SK-N-DZ (cell line): ENCODE measurements at places on chromosomes 2 and 18.

DNA sequence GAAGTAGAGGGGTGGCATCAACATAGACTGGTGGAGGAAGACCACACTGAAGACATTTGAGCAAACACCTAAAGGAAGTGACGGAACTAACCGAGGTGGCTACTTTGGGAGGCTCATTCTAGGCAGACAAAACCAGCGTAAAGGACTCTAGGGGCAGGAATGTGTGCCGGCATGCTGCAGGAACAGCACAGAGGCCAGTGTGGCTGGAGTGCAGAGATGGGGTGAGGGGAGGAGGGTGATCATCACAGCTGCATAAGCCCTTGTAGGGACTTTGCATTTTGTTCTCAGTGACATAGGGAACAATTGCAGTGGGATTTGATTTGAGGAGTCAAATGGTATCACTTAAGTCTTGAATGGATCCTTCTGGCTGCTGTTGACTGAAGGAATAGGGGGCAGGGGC lies 253.5 kb downstream of the NCKAP5 start:
- no peak for DNase-seq

- no peak for DNase-seq
Observed at GRCh38 chr2:1455466-1455865, 42.2 kb downstream of the TPO start.

GRCh38 chr2:165633431-165633830 lies 160.6 kb downstream of the GALNT3 start:
- DNase-seq, result no peak

DNA sequence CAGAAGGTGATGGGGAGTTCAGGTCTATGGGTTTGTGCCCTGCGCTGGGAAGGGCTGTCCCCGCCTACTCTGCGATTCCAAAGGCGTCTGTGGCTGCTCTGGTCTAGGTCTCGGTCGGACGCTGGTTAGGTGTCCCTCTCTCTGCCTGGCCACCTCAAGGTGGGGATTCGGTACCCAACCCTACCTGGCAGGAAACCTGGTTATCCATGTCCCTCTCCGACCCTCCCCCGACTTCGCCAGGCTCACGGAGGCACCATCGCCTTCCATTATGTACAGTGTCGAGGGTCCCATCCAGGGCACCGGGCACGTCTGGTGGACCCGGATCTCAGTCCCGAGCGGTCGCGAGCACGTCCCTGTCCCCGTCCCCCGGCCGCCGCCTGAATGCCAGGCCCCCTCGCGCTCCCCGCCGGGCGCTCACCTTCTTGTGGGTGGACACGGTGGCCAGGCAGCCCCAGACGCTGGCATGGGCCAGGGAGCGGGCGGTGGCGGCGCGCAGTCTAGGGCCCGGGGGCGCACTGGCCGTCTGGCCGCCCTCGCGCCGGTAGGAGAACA lies 628 bp downstream of the CREG2 start:
- no peak for DNase-seq

- no peak for DNase-seq
Observed at GRCh38 chr2:218021536-218022071, 18.8 kb upstream of the TNS1 start.

DNA sequence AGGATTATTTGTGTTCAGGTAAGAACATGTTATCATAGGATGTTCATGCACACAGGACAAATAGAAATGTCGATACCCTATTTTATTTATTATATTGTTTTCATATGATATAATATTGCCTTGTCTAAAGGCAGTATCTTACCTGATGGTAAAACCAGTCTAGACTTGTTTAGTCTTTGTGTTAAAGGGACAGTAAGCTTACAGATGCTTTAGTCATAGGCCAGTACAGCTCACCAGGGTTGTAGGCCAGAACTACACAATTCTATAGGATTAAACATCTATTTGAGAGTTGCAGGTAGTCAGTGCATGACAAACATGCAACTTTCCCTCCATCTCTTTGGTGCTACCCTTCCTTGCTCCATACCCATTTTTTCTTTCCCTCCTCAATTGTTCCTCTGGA lies 158.5 kb downstream of the GALNT3 start:
- no peak for DNase-seq
